ENCODE measurements at places on chromosomes 5 and 9.
A peak's percentile ranks its signal among the peaks of the same experiment; 100 is the strongest.

- DNase-seq, result no peak
Observed at GRCh38 chr9:69071059-69071458, 35.5 kb downstream of the FXN start.

- DNase-seq, result no peak
Observed at GRCh38 chr9:122754825-122755224, 12.7 kb downstream of the OR1L6 start.

- no peak for DNase-seq
Observed at GRCh38 chr9:32434892-32435291, 50.4 kb downstream of the ACO1 start.

GRCh38 chr5:34827588-34828506 lies 11.1 kb upstream of the TTC23L start:
- DNase-seq, result no peak

DNA sequence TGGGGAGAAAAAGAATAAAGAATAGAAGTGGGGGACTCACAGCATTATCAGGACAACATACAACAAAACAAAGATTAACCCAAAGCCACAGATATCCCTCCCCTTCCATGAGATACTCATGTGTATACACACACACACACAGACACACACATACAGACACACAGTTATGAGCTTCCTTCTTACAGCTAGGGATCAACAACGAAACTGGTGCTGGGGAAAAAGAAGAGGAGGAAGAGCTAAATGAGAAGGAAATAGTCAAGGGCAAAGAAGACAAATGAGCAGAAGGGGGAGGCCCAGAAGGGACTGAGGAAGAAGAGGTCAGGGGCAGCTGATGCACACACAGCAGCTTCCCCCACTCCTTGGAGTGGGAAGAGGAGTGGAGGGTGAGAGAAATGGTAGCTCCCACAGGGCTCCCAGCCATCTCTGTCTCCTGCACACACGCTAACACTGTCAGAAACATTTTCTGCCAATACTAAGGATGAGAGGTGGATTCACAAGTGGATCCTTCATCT lies 66.2 kb downstream of the SIL1 start:
- DNase-seq, result no peak

GRCh38 chr5:173742432-173742816 lies 126.0 kb upstream of the BOD1 start:
- DNase-seq, result no peak

- no peak for DNase-seq
Observed at GRCh38 chr9:130426883-130427282, 17.9 kb upstream of the ASS1 start.

DNA sequence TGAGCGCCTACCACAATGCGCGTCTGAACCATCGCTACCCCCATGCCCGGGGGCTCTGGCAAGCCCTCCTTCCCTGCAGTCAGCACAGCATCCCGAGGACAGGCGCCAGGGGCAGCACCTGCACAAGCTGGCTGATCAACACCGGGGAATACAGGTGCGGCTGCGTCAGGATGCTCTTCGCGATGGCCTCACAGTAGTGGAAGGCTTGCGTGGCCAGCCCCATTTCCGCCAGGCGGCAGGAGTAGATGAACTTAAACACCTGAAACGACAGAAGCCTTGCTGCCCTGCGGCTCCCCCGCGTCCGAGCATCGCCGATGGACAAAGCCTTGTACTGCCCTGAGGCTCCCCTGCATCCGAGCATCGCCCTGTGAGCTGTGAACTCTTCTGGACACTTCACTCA lies 17.7 kb upstream of the INPP5E start:
- DNase-seq, result no peak

- no peak for DNase-seq
Observed at GRCh38 chr5:55289808-55290207, 17.7 kb downstream of the DHX29 start.

- no peak for DNase-seq
Observed at GRCh38 chr9:37968228-37968701, 64.3 kb upstream of the SLC25A51 start.

DNA sequence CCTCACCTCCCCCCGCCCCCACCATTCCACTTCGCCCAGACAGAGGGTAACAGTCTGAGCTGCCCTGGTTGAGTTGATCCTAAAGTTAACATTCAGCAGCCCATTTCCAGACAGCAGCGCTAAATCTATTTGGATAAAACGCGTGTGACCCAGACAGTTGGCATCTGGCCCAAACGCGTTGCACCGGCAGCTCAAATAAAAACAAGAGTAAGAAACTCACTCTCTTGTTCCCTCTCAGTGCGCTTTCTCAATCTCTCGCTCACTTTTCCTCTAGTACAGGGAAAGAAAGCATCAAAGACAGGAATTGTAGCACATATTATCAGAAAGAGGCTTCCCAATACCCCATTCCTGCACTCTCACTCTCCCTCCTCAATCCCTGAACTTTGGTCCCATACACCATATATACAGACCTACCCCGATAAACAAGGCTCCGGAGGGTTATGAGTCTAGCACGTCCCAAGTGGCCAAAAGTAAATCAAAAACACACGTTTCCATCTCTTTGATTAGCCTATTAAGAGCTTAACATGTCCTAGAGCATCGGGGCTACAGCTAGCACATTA lies 1.3 kb downstream of the ADAMTS6 start:
- peak; percentile 38 for DNase-seq

DNA sequence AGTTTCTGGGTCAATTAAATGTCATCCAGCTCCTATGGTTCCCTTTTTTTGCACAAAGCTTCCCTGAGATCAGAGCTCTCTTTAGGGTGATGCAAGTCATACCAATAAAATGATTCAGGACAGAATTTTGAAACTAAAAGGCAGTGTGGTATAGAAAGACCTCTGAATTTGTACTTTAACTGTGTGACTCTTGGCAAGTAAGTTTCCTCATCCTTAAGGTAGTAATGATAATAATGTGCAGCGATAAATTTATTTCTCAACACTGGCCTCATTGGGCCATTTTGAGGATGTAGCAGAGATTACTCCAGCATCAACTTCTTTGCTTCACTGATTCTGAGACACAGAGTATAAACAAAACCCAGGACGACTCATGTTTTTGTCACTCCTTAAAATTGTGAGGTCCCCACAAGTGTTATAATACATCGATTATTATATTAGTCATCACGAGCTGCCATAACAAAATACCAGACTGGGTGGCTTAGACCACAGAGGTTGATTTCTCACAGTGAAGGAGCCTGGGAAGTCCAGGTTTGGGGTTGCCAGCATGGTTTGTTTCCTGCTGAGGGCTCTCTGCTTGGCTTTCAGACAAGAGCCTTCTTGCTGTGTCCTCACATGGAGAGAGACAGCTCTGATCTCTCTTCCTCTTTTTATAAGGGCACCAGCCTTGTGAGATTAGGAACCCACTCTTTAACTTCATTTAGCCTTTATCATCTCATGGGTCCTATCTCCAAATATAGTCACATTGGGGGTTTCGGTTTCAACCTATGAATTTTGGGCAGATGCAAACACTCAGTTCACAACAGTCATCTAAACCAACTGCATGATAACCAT lies 293.0 kb downstream of the ZNF608 start:
- DNase-seq, result no peak

DNA sequence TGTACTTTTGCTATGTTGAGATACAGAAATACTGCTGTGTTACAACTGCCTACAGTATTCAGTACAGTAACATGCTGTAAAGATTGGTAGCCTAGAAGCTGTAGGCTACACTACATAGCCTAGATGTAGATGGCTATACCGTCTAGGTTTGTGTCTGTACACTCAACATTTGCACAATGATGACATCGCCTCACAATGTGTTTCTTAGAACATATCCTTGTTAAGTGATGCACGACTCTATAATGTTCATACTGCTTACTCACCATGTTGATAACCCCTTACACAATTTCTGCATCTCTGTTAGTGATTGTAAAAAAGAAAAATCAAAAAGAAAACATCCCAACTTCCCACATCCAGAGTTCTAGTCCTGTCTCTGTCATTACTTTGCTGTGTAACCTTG lies 450.0 kb downstream of the CCDC171 start:
- DNase-seq, result no peak

DNA sequence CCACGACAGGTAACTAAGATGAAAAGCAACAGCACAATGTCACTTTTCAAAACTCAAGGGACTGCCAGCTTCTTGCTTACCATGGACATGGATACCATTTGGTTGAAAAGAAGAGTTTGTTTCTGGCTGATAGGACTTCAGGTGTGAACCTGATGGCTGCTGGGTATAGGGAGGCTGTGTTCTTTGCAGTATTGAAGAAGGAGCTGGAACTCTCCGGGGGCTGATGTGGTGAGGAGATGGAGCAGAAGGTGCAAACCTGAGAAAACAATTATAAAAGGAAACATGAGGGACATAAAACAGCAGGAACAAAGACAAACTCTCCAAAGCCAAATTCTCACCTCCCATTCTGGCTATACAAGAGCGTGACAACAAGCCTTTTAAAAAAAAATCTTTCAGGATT lies 330.1 kb upstream of the RFX3 start:
- DNase-seq, result no peak

- peak; percentile 4 for DNase-seq
Observed at GRCh38 chr9:32264170-32264864, 120.1 kb upstream of the ACO1 start.

GRCh38 chr5:175121457-175121856 lies 322.5 kb downstream of the DRD1 start:
- no peak for DNase-seq

- no peak for DNase-seq
Observed at GRCh38 chr5:131968396-131968954, 23.0 kb upstream of the MEIKIN start.

GRCh38 chr9:79165020-79165780 lies 406.6 kb upstream of the TLE4 start:
- DNase-seq, result no peak

DNA sequence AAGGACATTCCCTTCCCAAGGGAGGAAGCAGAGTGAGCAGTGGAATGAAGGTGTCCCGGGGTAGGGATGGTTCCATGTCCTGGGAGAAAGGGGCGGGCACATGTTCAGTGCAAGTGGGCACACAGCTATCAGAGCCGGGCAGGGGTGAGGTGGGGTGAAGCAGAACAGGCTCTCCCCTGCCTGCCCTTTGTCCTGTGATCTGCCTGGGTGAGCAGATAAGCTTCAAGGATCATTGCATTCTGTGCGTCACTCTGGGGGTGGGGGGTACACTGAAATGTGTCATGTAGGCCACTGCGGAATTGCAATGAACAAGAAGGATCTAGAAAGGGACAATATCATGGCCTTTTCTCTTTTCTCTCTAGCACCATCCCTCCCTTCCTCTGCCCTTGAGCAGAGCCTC lies 61.7 kb upstream of the SHB start:
- no peak for DNase-seq

- no peak for DNase-seq
Observed at GRCh38 chr5:72633649-72634048, 126.4 kb upstream of the ZNF366 start.

DNA sequence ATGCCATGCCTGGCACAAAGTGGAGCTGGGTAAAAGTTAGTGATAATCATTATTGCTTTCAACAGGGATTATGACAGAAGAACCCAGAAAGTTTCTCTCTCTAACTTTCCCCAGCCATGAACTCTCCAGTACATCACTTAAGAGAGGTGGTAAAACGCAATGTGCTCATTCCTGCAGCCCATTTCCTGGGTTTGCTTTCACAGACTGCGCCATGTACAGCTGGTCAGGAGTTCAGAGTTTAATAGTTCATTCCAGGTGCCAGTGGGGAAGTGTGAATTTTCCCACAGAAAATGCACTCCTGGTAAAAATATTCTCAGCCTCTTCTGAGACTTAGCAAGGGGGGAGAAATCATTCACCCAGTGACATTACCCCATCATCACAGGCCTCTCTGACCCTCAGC lies 35.5 kb downstream of the ADAM19 start:
- DNase-seq, result no peak

DNA sequence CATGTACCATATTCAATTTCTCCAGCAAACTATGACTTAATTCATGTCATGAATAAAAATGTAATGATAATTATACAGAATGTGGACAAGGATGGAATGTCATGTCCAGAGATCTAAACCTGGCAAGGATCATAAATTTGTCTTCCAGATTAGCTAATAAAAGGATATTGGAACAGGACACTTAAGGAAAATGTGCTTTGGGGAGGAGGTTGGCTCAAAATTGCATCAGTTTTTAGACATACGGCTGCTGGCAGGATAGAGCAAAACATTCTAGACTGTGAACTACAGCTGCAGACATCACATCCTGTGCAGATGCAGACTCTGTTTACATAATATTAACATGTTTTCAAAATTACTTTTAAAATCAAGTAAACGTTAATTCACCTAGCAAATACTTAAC lies 248.4 kb downstream of the TLR4 start:
- no peak for DNase-seq

GRCh38 chr5:158388021-158388420 lies 529.1 kb upstream of the CLINT1 start:
- DNase-seq, result no peak

DNA sequence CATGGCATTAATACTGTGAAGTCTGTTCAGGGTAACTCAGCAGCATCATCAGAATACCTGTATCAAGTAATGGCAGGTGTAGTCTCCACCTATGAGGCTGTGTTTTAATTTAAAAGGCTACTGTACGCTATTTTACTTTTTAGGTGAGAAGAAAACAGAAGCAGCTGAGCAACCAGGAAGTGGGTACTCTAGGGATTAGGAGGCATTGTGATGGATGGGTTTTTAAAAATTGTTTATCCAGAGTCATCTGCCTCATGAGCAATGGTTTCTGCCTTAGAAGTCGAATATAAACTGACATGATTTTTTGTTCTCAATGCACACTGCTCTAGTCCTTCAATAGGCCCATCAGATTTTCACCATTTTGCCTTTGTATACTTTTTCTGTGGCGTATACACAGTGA lies 42.6 kb downstream of the PSIP1 start:
- DNase-seq, result no peak

DNA sequence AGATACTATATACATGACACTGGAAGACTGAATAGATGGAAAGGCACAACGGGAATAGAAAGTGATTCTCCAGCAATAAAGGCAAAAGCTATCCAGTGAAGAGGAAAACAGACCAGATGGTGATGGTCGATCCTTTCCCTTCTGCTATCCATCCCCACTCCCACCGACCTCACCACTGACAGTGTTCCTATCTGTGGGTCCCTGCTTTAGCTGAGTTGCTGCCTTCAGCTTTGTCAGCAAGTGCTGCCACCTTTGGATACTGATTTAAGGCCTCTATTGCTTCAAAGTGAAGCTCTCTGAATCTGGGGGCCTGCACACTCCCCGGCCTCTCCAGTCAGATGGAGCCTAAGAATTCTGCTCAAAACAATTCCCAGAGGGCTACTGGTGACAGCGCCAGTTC lies 32.3 kb downstream of the EPB41L4A start:
- no peak for DNase-seq

- no peak for DNase-seq
Observed at GRCh38 chr9:116998305-116998704, 311.2 kb downstream of the TRIM32 start.

- DNase-seq, result no peak
Observed at GRCh38 chr9:24590432-24590831, 44.7 kb upstream of the IZUMO3 start.

- no peak for DNase-seq
Observed at GRCh38 chr5:142118155-142118686, 9.6 kb downstream of the NDFIP1 start.

Measured in AML-193 (cell line).